Stimulated activated naive CD4-positive, alpha-beta T cell (primary cell): ENCODE measurements at places on chromosomes 13 and 19.

DNA sequence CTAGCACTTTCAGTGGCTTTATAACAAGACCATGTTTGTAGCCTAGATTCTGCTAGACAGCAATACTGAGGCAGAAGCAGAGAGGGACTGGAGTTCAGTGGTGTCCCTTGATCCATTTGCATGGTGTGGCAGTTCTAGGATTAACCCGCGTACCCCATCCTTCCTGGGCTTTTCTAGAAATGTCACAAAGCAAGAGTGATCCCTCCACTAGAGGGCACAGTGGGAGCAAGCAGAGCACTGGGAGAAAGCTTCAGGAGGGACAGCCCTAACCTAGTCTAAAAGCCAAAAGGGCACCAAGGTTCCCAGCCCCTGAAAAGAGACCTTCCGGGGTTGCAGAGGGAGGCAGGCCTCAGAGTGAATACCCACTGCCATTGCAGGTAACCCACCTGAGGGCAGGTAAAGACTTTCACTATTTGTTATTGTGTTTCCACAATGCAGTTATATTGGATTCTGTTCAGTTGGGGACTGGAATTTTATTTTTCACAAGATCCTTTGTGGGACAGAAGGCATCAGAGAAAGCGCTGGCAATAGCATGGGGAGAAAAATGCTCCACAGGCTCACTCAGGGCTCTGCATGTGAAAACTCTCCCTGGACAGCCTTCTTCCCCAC is 170.6 kb downstream of the FLT1 start:
- peak; percentile 28 for DNase-seq

DNA sequence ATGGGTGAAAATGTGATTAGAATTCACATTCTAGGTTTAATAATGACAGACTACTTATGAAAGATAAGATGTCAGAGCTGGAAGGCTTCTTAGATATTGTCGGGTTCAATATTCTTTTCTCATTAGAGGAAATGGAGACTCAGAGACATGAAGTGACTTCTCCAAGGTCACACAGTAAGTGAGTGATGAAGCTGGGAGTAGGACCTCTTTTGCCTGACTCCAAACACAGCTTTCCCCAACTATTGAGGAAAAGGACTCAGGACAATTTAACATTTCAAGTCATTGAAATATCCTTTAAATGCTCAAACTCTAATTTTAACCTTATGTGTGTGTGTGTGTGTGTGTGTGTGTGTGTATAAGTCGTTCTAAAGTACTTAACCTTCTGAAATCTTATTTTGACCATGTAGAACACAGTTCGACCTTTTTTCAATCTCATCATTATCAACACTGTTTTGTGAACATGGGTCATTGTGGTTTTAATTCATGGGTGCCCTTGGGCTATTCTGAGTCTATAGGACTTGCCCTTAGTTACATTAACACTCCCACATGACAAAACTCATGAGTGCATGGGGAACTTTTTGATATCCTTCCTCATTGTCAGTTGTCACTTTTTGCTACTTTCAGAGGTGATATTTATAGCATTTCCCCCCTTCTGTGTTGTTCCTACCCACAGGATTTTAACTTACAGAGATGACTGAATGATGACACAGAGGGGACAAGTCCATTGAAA is 53.0 kb downstream of the LRCH1 start:
- no peak for DNase-seq

DNA sequence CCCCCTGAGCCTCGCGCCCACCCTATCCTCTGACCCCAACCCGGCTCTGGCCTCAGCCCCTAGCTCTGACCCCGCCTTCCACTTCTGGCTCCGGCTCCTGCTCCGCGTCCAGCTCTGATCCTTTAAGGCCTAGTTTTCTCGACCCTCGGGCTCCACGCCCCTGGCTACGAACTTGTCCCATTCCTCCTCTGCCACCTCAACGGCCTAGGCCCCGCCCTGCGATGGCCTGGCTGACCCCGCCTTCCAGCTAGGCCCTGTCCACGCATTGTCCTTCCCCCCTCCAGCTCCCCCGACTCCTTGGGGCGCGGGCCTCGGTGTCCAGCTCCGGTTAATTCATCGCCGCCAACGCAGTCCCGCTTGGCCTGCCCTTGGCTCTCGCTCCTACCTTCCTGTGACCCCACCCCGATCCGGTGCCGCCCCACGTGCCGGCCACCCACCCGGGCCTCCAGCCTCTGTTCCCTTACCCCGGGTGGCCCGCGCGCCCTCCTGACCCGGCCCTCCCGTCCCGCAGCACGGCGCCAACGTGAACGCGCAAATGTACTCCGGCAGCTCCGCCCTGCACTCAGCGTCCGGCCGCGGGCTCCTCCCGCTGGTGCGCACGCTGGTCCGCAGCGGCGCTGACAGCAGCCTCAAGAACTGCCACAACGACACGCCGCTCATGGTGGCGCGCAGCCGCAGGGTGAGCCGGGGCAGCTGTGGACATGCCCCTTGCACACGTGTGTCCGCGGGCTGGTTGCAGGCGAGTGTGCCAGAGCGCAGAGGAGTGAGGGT is 9.4 kb downstream of the BCL3 start:
- no peak for DNase-seq

DNA sequence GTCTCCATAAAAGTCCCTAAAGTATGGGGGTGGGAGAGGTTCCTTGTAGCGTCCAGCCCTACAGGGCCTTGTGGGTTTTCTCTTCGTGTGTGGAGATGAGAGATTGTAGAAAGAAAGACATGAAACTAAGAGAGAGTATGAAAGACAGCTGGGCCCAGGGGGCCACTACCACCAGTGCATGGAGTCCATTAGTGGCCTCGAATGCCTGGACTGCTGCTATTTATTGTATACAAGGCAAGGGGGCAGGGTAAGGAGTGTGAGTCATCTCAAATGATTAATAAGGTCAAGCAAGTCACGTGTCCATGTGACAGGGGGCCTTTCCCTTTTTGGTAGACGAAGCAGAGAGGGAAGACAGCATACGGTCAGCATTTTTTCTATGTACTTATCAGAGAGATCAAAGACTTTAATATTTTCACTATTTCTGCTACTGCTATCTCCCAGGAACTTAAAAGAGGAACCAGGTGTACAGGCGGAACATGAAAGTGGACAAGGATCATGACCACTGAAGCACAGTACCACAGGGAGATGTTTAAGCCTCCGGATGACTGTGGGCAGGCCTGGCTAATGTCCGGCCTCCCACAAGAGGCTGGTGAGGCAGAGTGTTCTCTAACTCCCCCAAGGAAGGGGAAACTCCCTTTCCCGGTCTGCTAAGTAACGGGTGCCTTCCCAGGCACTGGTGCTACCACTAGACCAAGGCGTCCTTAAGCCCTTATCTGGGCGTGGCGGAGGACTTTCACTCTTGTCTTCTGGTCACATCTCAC is 25.5 kb downstream of the FGF21 start:
- no peak for DNase-seq

DNA sequence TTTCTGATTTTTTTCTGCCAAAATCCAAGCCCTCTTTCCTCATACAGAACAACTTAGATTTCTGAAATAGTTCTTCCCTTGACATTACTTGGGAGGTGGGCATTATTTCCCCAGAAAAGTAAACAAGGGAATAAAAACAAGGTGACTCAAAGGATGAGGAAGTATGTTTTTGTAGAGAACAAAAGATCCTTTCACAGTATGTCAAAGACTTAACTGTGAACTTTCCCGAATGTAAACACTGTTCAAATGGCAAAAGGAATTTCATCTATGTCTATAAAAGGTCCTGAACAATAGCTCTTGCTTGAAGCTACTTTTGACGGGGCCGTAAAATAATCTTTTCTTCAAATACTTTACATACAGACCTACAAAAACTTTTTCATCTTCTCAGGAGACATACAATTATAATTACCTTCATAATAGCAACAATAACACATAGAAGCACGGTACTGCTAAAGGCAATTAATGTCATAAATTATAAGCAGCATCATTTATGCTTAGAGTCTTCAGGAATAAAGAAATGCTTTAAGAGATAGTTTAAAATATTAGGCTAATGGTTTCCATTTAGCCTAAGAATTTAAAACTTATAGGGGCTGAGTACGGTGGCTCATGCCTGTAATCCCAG is 191.1 kb downstream of the RGCC start:
- DNase-seq = no peak
